ENCODE measurements at places on chromosomes 3 and 15.
A peak's percentile ranks its signal among the peaks of the same experiment; 100 is the strongest.

DNA sequence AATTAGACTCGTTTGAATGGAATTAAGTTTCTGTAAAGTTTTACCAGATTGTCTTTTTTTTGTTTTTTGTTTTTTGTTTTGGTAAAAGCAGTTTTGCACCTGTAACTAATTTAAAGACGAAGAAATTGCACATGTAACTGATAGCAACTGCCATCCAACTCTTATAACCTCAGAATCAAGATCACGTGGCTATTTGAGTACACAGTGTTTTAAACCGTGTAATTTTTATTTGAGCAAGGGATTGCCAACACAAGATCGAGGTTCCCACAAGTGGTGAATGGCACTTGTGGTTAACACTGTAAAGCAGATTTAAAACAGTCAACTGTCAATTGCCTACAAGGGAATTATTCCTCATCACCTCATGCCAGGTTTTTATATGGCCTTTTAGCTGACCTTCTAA is 67.3 kb downstream of the PPARG start:
- H3K27me3 ChIP-seq = no peaks in the 10 kb centered on the region
- peaks cover 2% of the 10 kb centered on the region for H3K36me3 ChIP-seq
- H3K27ac ChIP-seq = no peak overlapping the region
- H3K4me3 ChIP-seq = no peak overlapping the region
- DNase-seq = no peak
- peaks cover 26% of the 10 kb centered on the region for H3K4me1 ChIP-seq

GRCh38 chr15:78389322-78389721 is 48.7 kb upstream of the IREB2 start:
- H3K4me3 ChIP-seq = no peak overlapping the region
- no peaks in the 10 kb centered on the region for H3K36me3 ChIP-seq
- H3K4me1 ChIP-seq = peaks cover 42% of the 10 kb centered on the region
- DNase-seq = no peak

- H3K27ac ChIP-seq = no peak overlapping the region
- no peak for DNase-seq
- H3K36me3 ChIP-seq = no peaks in the 10 kb centered on the region
Measured at GRCh38 chr15:51252671-51253070, 85.7 kb downstream of the CYP19A1 start.

DNA sequence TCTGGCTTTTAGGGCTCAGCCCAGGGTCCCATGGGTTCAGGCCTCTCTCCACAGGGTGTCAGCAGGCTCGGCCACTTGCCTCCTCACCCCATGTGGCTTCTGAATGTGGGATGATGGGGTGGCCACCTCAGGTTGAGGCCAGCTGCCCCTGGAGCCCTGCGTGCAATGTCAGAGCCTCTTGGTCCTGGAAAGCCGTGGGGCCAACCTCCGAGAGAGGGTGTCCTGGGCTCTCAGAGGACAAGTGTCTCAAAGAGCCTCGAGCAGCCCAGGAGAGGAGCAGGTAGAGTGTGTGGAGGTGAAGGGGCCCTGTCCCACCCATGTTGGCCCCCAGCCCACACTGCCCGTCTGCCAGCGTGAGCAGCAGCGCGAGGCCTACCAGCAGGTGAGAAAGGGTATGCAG is 86.0 kb downstream of the PLXNA1 start:
- no peak overlapping the region for H3K4me3 ChIP-seq
- H3K27ac ChIP-seq = no peak overlapping the region
- DNase-seq = no peak
- no peaks in the 10 kb centered on the region for H3K36me3 ChIP-seq

GRCh38 chr15:58440922-58441321 is 9.1 kb downstream of the LIPC start:
- no peaks in the 10 kb centered on the region for H3K36me3 ChIP-seq
- no peak overlapping the region for H3K4me3 ChIP-seq
- no peaks in the 10 kb centered on the region for H3K27me3 ChIP-seq

DNA sequence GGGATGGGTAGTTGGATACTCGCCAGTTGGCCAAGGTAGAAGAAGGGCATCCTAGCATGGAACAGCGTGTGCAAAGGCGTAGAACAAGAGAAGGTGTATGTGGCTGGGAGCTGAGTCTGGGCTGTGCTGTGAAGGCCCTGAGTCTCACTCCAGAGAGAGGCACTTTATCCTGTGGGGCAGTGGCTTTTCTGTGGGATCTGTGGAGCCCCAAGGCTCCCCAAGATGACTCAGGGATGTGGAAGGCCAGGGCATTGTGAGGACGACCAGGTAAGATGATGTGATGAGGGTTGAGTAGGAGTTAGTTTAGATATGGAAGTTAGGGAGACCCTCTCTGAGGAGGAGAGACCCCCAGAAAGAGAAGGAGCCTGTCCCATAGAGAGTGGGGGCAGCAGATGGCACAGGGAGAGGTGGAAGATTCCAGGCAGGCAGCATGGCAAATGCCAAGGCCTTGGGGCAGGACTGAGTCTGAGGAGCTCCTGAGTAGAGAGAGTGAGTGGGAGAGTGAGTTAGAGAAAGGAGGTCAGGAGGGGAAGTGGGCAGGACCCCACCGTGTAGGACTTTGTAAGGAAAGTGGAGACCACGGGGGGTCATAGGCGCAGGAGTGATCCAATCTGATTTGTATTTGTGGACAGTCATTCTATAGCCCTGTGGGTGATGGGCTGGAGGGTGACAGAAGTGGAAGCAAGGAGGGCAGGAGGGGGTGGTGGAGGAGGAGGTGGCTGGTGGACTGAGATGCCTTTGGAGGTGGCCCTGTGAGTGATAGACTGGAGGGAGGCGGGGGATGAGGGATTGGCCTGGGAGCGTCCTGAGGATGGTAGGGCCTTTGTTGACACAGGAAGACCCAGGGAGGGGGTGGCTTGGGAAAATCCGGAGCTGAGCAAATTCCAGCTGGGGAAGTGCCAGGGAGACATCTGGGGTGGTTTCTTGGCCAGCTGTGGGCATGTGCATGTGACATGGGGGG is 50.3 kb downstream of the FBLN2 start:
- H3K4me3 ChIP-seq = no peak overlapping the region
- no peak overlapping the region for H3K27ac ChIP-seq
- H3K27me3 ChIP-seq = no peaks in the 10 kb centered on the region
- DNase-seq = no peak
- H3K36me3 ChIP-seq = peaks cover 5% of the 10 kb centered on the region
- H3K4me1 ChIP-seq = peaks cover 16% of the 10 kb centered on the region

DNA sequence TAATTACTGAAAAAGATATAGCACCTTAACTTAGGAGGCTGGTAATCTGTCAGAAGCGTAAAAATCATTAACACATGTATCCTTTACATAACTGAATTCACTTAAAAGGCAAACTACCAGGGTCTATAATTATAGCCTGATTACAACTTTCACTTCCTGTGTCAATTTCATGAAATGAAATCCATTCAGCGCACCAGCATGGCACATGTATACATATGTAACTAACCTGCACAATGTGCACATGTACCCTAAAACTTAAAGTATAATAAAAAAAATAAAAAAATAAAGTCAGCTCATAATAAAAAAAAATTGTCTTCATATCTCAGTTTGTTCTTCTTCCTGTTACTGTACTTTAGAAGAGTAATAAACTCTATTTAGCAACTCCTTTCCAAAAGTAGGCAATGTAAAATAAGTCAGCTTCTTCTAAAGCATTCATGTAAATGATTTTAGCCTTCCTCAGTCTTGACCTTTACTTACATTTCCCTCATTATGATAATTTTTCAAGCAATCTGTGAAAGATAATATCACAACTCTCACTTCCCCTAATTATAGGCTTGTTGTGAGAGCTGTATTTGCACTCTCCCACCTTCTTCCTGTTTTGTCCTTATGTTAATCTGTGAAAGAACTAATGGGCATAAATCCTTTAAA is 50.1 kb downstream of the KBTBD8 start:
- peaks cover 4% of the 10 kb centered on the region for H3K36me3 ChIP-seq
- no peak overlapping the region for H3K27ac ChIP-seq
- H3K4me1 ChIP-seq = peaks cover 21% of the 10 kb centered on the region
- no peak overlapping the region for H3K4me3 ChIP-seq

- H3K4me1 ChIP-seq = peaks cover 29% of the 10 kb centered on the region
- DNase-seq = no peak
- H3K36me3 ChIP-seq = no peaks in the 10 kb centered on the region
- H3K27me3 ChIP-seq = no peaks in the 10 kb centered on the region
Measured at GRCh38 chr15:85008474-85009260, 27.0 kb downstream of the PDE8A start.

DNA sequence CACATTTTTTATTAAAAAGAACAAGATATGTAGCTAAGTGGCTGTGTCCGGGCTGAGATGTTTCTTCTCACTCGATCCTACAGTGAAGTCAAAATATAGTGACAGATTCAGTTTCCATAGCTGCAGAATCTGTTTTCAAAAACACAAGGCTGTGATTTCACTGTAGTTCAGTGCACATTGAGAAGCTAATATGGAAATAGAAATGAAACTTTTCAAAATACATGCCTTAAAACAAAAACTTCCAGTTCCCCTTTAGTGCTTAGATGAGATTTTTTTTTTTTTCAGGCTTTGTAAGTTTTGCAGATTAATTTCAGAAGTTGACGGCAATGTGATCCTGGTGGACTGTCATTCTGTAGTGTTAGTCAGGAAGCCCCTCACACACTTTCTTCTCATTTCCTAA is 23.8 kb upstream of the TRAK1 start:
- peaks cover 43% of the 10 kb centered on the region for H3K4me1 ChIP-seq
- no peak for DNase-seq

DNA sequence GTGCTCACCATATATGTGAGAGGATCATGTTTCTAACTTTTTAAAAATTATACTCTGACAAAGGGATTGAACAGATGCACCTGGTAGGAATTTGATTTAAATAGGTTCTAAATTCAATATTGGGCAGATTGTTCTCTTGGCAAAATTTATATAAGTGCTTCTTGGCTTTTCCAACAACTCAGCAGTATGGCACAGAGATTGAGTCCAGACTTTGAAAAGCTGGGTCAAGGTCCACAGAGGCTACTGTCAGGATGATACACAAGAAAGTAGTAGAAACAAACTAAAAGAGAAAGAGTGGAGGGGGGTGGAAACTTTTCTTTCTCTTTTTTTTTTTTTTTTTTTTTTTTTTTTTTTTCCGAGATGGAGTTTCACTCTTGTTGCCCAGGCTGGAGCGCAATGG is 203.2 kb upstream of the ADAMTS9 start:
- no peak for DNase-seq
- no peak overlapping the region for H3K4me3 ChIP-seq
- H3K36me3 ChIP-seq = peaks cover 1% of the 10 kb centered on the region

- peaks cover 32% of the 10 kb centered on the region for H3K4me1 ChIP-seq
- peaks cover 5% of the 10 kb centered on the region for H3K36me3 ChIP-seq
- peak within 1 kb of the TSS; percentile 99 for H3K27ac ChIP-seq
- DNase-seq = peak; percentile 83
- peak within 1 kb of the TSS; percentile 99 for H3K4me3 ChIP-seq
Measured at GRCh38 chr3:38453075-38453912, at the start of gene ACVR2B. Gene ACVR2B (plus strand): TSS chr3:38453890. CDS start chr3:38454323, 433 bp downstream.
